ENCODE measurements at places on chromosomes 4 and X.
A peak's percentile ranks its signal among the peaks of the same experiment; 100 is the strongest.

GRCh38 chr4:53916431-53916889 lies 147.9 kb downstream of the CHIC2 start:
- no peak for DNase-seq

DNA sequence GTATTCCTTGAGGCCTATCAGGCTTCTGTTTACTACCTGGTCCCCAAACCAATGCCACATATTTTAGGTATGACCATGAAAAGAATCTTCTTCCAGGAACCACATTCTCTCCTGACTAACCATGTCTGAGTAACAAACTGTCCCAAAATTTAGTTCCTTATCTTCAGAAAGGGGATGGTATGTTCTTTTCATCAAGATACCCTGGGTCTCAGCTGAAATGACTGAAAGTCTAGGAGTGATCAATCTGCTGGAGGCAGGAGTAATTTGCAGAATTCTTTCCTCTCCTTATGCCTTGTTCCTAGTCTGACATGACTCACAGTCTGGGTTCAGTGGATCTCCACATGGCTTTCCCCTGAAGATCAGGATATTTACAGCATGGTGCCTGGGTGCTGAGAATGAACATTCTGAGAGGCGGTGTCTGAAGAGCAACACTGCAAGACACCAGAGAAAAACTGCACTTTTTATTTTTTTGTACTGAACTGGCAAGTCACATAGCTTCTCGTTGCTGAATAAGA lies 665.5 kb downstream of the TLL1 start:
- DNase-seq = no peak

DNA sequence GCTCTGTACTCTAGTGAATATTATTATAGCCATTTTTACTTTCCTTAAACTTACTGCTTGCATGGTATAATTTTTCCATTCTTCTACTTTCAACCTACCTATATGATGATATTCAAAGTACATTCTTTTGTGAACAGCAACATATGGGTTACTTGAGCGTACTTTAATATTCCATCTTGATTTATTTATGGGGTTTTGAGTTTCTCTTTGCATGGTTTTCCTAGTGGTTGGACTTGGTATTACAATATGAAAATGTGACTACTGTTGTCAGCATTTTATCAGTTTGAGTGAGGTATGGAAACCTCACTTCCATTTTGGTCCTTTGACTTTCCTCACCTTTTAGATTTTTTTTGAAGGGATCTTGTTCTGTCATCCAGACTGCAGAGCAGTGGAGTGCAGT lies 35.9 kb downstream of the ADGRG4 start:
- DNase-seq = no peak

GRCh38 chrX:23575281-23575680 lies 92.0 kb upstream of the PRDX4 start:
- DNase-seq = no peak

DNA sequence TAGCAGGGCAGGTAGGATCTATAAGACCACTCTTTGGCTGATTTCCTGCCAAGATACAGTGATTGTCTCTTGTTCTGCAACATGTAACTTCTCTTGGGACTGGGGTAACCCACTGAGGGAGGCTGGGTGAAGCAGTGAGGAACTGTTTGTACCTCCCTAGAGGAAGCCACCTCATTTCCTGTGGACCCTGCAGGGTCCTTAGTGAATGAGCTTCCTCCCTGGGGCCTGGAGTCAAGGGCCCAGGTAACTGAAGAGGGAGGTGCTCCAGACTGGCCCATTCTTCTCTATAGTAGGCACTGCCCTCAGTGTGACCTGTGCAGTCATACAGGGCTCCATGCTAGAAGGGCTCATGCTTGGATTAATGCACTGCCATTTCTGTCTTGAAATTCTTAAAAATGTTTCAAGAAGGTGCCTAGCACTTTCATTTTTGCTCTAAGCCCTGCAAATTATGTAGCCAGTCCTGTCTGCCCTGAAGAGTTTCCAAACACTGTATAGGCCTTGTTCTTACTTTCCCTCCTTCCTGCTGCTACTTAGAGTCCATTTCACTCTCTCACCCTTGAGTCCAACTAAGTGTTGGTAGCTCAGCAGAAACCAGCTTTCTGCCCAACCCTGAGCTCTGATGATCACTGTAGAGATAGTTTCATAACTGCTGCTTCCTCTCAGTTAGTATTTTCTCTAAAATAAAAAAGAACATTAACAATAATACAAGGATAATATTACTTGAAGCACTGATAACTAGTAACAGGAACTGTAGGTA lies 8.5 kb upstream of the GRIA3 start:
- no peak for DNase-seq

GRCh38 chrX:70398899-70399298 lies 24.2 kb upstream of the GDPD2 start:
- DNase-seq = no peak

DNA sequence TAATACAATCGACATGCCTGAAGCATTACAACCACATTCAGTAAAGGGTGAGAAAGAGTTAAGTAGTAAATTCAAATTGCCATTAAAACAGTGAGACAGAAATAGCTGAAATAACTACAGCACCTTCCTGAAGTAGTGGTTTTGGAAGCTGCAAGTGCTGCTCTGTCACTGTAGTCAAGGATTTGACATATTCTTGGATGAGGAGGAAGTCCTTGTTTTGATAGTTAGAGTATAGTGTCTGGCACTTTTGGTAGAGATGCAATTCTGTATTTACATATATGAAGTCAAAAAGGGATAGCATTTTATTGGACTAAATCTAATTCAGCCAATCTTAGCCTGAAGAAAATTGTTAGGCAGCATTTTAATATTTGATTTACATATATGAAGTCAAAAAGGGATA lies 1559.6 kb downstream of the TECRL start:
- no peak for DNase-seq

DNA sequence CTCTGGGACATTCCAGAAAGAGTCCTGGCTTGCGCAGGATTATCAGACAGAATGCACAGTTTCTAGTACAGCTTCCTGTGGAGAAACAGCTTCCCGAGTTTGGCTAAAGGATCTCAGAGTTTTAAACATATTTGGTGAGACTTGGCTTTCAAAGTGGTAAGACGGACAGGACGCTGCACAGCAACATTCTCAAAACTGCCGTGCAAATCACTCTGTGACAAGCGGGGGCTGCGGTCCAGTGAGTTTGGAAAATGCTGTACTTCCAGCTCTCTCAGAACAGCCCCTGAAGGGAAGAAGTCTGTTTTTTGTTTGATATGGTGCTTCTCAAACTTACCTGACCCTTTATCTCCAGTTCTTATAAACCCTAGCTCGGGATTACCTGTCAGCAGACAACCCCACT lies 18.1 kb downstream of the LGI2 start:
- DNase-seq = no peak

DNA sequence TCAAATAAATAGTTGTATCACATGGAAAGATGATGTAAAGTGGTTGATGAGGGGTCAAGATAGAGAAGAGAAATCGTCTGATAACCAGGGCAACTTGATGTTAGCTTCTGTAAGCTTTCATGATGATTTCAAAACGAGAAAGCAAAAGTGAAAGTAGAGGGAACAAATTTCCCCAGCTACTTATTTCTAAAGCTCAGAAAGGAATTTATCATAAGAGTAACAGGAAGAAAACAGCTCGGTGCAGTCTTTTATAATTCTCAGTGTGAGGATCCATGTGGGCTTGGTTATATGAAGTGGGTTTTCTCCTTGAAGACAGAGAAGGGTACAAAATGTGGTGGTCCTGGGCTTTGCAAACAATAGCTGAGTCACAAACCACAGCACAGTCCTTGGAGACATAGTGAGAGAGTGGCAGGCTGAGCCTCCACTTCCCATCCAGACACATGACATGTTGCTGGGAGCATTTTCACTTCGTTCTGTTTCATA lies 32.1 kb upstream of the GLRA2 start:
- DNase-seq = no peak

DNA sequence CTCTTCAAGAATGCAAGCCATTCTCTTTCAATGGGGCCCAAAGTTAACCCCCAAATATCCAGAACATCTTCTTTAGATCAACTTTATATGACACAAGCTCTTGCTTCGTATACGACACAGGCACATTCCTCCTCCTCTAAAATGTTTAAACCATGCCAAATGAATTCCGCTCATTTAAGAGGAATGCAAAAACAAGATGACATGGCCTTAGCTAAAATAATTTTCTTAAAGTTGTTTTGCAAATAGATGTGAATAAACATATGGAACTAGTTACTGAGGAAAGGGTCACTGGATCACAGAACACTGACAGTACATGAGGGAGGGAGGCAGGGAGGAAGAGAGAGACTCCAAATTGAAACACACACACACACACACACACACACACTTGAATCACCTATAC lies 97.4 kb downstream of the RASL11B start:
- no peak for DNase-seq

DNA sequence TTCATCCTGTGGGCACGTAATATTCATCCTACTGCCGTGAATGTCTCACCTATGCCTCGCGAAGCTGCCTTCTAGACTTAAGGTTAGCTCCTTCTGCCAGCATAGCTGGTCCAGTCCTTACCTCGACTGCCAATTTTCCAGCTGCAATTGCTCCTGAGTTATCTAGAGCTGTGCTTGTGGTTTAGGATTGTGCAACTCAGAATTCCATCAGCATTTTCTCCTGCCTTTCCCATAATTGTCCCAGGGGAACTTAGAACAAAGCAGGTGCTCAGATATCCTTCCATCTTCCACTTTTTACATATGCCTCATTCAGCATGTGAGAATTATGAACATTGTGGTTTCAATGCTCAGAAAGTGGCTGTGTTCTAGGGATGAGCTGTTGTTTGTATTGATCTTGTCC lies 131.4 kb upstream of the ADGRL3 start:
- DNase-seq = no peak

GRCh38 chr4:148776941-148777340 lies 334.7 kb upstream of the NR3C2 start:
- DNase-seq = no peak

DNA sequence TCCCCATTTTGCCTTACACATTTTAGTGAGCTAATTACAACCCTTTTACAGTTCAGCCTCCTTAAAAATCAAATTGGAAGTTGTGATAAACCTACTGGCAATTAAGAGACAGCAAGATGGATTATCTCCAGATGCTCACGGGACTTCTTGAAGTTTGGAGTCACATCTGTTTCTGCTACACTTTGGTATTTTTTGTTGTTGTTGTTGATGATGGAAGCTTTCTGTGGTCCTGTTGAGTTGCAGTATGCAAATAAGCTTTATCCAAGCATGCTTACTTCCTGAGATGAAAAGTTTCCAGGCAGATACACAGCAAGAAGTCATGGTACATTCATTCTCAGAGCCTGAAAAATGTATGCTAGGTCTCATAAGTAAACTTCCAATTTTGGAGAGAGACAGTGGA lies 670.0 kb upstream of the AMOT start:
- no peak for DNase-seq

GRCh38 chrX:357693-358471 lies 28.8 kb downstream of the PPP2R3B start:
- DNase-seq = no peak

DNA sequence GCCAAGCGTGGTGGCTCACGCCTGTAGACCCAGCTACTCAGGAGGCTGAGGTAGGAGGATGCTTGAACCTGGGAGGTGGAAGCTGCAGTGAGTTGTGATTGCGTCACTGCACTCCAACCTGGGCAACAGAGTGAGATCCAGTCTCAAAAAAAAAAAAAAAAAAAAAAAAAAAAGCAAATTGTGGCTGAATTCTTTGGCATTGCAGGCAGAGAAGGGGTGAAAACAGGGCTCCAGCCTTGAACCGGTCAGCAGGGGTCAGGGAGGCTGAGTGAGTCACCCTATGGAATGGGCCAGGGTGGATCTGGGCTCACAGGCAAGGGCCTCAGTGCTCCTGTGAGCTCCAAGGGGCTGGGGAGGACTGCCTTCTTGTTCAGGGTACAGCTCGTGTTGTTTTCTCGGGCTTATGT lies 13.2 kb upstream of the FAM3A start:
- DNase-seq = no peak

GRCh38 chr4:42655921-42656678 lies 805 bp downstream of the ATP8A1 start:
- peak; percentile 44 for DNase-seq

- DNase-seq = no peak
These were observed 198.9 kb downstream of the MID1IP1 start for GRCh38 chrX:38999967-39000745.

GRCh38 chr4:98444371-98444770 lies 183.2 kb downstream of the RAP1GDS1 start:
- DNase-seq = no peak

- no peak for DNase-seq
These were observed 10.6 kb upstream of the PUDP start for GRCh38 chrX:7158468-7158990.

DNA sequence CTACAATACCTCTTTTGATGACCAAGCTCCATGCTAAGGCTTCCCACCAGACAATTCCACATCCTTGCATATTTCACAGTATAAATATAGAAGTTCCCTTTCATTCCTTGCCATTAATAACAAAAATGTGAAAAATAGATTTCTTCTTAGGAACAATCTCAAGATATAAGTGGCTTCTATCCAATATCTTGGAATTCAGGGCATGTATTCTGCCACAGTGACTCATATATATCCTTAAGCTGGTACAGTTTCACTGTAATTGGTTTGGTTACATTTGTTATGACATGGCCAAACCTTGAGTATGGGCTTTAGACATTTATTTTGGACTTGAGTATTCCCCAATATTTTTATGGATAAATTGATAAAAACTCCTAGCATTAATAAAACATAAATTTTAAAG lies 181.7 kb upstream of the DDX53 start:
- no peak for DNase-seq

DNA sequence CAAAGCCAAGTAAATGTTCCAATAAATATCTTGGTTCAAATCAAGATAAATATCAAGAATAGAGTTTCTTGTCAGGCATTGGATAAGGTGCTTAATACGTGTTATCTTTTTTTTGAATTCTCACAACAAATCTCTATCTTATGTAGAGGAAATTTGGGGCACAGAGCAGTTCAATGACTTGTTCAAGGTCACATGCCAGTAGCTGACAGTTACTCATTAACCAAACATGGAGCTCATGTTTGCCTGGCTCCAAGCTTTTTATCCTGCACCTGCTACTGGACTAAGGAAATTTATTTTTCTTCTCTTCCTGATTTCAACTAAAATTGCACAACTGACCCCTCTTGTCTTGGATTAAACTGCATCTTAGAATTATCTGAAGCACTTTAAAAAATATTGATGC lies 76.3 kb downstream of the ATP10D start:
- no peak for DNase-seq

- peak; percentile 15 for DNase-seq
These were observed 512.2 kb downstream of the PDHA2 start for GRCh38 chr4:96352051-96352517.

- DNase-seq = no peak
These were observed 9.3 kb downstream of the FLNA start for GRCh38 chrX:154365052-154365600.

GRCh38 chr4:173039617-173040577 lies 128.7 kb upstream of the GALNT7 start:
- peak; percentile 62 for DNase-seq

- no peak for DNase-seq
These were observed 155.8 kb downstream of the SHROOM3 start for GRCh38 chr4:76590798-76591281.

GRCh38 chr4:26201120-26201519 lies 119.7 kb upstream of the RBPJ start:
- no peak for DNase-seq

GRCh38 chr4:70734971-70735370 lies 13.2 kb downstream of the RUFY3 start:
- peak; percentile 17 for DNase-seq

GRCh38 chr4:38188631-38189101 lies 228.5 kb downstream of the PTTG2 start:
- no peak for DNase-seq

GRCh38 chrX:119273420-119274192 lies 37.5 kb downstream of the PGRMC1 start:
- DNase-seq = no peak

GRCh38 chr4:7964459-7964858 lies 24.8 kb upstream of the AFAP1 start:
- DNase-seq = no peak
